ENCODE measurements at places on chromosomes 2 and 18.

GRCh38 chr2:44347526-44347925 is 13.8 kb downstream of the PREPL start:
- DNase-seq = no peak

GRCh38 chr18:2894131-2894840 is 47.5 kb downstream of the EMILIN2 start:
- no peak for DNase-seq

- DNase-seq = no peak
Observed at GRCh38 chr2:112834396-112835037, 2.1 kb downstream of the IL1B start.

- DNase-seq = peak; percentile 75
Observed at GRCh38 chr2:3656762-3657721, 958 bp upstream of the ALLC start.

- DNase-seq = no peak
Observed at GRCh38 chr2:230779126-230779525, 66.5 kb downstream of the CAB39 start.

GRCh38 chr2:225037415-225038230 is 4.6 kb downstream of the DOCK10 start:
- DNase-seq = no peak

DNA sequence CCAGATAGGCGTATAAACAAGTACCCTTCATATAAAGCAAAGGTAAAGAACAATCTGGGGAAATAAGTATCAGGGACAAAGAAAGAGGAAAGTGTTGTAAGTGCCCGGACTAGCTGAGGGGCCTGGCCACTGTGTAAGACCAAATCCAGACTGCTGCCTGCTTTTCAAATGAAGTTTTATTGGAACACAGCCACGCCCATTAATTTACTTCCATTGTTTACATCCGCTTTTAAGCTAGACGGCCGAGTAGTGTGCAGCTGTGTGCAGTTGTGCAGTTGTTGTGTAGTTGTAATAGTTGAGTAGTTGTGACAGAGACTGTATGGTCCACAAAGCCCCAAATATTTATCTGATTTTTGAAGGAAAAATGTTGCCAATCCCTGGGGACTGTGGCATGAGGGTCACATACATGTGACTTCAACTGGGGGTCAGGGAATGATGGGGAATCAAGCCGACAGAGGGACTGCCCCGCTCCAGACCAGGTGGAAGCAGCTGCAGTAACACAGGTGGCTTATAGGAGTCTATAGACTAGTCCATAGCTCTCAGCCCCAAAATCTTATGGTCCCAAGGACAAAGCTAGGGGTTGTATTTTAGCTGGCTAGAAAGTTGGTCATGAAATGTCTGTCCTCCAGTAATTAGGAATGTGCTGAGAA is 30.0 kb downstream of the FHL2 start:
- no peak for DNase-seq

- no peak for DNase-seq
Observed at GRCh38 chr2:234447189-234447588, 49.7 kb downstream of the ARL4C start.

- DNase-seq = no peak
Observed at GRCh38 chr2:152549423-152549822, 167.8 kb downstream of the PRPF40A start.

- DNase-seq = no peak
Observed at GRCh38 chr2:85734015-85734414, 19.8 kb upstream of the ATOH8 start.

GRCh38 chr2:30252723-30253701 is 21.7 kb downstream of the LBH start:
- no peak for DNase-seq

DNA sequence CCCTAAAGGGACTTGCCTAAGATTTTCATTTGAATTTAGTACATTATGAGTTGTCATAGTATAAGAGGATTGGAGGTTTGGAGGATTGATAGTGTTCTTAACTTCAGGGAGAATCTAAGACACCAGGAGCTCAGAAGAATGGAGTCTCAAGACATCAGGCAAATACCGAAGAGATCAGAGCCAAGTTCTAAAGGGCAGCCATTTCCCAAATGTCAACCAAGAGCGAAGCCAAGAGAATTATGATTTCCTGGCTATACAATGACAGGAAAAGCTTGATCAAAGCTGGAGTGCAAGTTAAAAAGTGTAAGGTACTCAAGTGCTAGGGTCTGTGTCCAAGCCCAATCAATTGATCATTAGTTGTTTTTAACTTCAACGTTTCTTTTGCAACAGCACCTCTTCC is 283.0 kb upstream of the FN1 start:
- DNase-seq = no peak

DNA sequence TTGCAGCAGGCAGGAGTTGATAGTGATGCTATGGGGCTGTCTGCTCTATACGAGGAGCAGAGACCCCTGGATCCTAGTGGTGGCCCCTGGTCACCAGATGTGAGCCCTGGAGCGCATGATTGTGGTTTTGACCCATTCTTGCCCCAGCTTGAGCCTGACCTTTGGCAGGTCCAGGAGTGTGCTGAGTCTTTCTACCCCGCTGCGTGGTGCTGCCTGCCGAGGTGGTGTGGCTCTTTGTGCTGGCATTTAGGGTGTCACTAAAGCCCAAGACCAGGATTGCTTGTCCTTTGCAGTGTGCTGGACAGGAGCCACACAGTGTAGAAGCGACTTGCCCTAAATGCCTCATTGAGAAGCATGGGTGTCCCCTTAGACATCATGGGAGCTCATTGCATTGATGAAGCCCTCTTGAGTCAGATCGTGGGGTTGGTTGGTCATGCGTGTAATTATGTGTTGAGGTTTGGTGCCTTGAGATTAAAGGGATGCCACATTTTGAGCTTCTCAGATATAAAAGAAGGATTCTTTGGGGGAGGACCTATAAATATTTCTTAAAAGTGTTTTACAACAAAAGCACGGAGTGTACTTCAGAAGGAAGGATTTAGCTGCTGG is 88.3 kb downstream of the AGAP1 start:
- no peak for DNase-seq

- no peak for DNase-seq
Observed at GRCh38 chr2:100320547-100321178, 1.6 kb downstream of the LONRF2 start.

- no peak for DNase-seq
Observed at GRCh38 chr2:215607766-215608165, 171.9 kb upstream of the FN1 start.

- no peak for DNase-seq
Observed at GRCh38 chr2:227057743-227058447, 106.1 kb downstream of the COL4A4 start.

- DNase-seq = no peak
Observed at GRCh38 chr2:195779491-195779890, 122.5 kb downstream of the SLC39A10 start.

Measured in posterior cingulate gyrus (tissue), 11 donors.